NCI-H1694 (cell line): ENCODE measurements at places on chromosomes 2 and 18.

- no peak for DNase-seq
These were observed 164.9 kb downstream of the SMAD7 start for GRCh38 chr18:48785736-48786454.

DNA sequence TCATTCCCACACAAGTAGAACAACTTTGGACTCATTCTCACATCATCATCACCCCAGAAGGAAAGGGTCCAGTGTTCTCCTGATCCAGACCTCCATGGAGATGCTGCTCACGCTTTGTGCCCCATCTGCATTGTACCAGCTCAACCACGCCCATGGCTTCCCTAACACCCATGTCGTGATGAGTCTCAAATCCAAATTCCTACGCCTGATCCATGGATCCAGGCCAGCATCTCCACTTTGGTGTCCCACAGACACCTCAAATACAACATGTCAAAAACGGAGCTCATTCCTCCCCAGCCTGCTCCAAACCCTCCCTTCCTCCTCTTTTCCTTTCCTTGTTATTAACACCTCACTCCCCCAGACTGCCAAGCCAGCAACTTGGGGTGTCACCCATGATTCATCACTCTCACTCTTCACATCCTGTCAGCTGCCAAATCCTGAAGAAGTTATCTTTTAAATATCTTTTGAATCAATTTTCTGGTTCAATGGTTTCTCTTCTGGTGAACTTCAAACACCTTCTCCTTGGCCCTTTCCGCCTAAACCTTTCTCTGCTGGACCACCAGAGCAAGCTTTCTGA is 30.2 kb upstream of the FAM124B start:
- DNase-seq = no peak

GRCh38 chr18:23405636-23406035 is 47.5 kb upstream of the RIOK3 start:
- DNase-seq = no peak

- no peak for DNase-seq
These were observed 6.3 kb upstream of the SFT2D3 start for GRCh38 chr2:127694986-127695385.

DNA sequence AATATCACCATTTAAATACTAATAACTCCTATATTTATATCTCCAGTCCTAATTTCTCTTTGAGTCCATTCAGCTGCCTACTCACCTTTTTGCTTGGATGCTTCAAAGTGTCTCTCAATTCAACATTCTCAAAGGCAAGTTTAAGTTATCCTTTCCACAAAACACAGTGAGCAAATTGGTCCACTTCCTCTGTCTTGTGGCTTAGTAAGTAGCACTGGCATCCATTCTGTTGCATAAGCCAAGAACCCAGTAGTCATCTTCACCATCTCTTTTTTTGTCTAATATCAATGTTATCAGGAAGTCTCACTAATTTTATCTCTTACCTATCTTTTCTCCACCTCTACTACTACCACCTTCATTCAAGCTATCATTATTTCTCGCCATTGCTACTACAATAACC is 27.4 kb upstream of the IL1RL1 start:
- no peak for DNase-seq

GRCh38 chr18:22827741-22828140 is 105.4 kb upstream of the RBBP8 start:
- no peak for DNase-seq
